ENCODE measurements at places on chromosomes 5 and 9.

- DNase-seq = no peak
These were observed 101.7 kb upstream of the PITX1 start for GRCh38 chr5:135135530-135136226.

DNA sequence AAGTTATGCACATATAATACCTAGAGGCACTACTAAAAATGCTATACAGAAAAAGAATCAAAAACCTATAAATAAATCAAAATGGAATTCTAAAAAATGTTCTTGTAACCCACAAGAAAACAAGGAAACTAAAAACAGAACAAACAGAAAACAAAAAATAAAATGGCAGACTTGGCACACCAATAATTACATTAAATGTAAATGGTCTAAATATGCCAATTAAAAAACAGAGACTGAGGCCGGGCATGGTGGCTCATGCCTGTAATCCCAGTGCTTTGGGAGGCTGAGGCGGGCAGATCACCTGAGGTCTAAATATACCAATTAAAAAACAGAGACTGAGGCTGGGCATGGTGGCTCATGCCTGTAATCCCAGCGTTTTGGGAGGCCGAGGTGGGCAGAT, 142.2 kb downstream of the SLIT3 start:
- DNase-seq = no peak

GRCh38 chr9:116549061-116549664, 137.9 kb upstream of the TRIM32 start:
- no peak for DNase-seq

GRCh38 chr9:5578018-5578697, 50.7 kb upstream of the RIC1 start:
- no peak for DNase-seq

DNA sequence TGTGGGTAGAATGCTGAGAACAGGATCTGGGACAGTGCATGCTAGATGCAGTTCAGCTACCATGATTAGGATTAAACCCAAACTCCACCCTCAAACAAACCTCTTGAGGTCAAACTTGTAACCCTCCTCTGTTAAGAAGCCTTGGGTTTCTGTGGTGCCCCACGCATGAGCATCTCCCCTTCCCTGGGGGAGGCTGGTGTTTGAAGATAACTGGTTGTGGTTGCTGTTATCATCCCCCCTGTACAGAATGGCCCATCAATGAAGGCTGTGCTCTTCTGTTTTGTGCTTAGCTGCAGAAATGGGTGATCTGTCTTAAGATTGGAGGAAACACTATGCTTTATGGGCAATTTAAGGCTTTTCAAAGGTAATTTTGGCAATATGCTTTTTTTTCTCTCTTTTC, 4.4 kb upstream of the DAB2IP start:
- DNase-seq = no peak

DNA sequence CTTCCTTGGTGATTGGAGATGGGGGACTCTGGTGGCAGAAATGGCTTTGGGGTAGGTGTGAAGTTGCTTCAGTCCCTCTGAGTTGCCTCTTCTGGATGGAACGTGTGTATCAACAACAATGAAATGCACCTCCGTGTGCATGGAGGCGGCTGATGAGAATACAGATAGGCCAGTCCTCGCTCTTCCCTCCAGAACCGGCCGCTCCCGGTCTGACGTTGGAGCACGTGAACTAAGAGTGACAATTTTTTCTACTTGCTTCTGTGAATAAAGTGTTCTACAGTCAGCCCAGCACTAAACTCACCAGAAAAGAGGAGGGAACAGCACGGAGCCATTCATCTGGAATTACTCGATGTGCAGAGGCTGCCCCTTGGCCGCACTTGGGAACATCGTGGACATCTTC, 90.7 kb downstream of the ANKRD33B start:
- no peak for DNase-seq

DNA sequence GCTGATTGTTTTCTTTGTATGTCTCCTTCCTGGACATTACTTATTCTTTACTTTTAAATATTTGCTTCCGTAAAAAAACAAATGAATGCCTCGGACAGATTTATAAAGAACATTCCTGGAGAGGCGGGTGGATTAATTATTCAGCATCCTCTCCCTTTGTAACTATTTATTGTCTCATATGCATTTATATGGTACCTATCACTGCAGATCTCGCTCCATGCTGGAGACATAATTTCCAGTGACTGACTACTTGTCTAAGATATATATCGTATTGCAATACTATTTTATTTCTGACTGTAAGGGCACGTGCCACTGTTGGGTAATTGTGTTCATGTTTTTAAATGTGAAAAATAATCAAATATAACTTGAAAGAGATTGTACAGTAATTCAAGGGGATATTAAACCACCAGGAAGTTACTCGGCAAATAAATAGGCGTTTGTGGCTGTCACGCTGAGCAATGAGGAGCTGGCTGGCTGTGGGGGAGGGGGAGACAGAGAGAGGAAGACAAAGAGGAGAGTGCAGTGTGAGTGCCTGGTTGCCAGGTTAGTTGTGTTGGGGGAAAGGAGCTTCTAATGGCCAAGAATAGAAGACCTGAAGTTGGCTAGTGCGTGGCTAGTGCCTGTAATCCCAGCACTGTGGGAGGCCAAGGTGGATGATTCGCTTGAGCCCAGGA, 131.8 kb upstream of the GABRP start:
- DNase-seq = no peak

GRCh38 chr9:13705373-13705772, 425.9 kb upstream of the MPDZ start:
- DNase-seq = no peak

DNA sequence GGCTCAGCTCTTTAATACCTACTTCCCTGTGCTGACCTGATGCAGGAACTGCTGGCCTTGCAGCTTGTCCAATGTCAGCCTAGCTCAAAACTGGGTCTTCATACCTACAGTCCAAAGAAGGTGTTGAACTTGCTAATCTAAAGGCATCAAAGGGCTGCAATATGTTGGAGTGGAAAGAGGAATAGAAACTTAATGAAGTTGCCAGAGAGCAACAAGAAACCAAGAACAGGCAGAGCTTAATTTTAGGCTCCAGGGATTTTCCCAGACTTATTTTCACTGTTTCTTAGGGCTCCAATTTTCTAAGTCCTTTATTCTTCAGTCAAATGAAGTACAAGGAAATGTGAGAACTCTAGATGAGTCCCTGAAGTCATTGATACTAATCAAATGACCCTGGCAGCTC, 17.6 kb upstream of the ERCC6L2 start:
- DNase-seq = no peak

- DNase-seq = no peak
These were observed 114.6 kb downstream of the SYK start for GRCh38 chr9:90916147-90916734.

- no peak for DNase-seq
These were observed 179.1 kb downstream of the AUH start for GRCh38 chr9:91182429-91183225.

- DNase-seq = no peak
These were observed 542 bp downstream of the FKBP15 start for GRCh38 chr9:113220467-113221002.

DNA sequence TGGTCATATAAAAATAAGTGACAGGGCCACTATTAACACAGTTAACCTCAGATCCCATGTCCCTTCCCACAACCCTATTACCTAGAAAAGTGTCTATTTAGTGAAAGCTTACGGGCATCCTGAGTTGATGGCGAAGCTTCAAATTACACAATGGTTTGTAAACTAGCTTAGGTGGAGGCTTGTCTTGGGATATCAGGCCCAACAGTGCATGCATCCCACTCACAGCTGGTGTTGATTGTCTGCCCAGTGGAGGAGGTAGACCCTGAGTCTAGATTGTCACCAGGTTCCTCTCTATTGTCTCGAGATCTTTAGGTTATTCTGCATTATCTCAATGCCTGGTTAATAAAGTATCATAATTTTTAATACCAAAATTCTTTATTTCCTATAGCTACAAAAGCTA, 30.4 kb downstream of the PRELID2 start:
- no peak for DNase-seq

DNA sequence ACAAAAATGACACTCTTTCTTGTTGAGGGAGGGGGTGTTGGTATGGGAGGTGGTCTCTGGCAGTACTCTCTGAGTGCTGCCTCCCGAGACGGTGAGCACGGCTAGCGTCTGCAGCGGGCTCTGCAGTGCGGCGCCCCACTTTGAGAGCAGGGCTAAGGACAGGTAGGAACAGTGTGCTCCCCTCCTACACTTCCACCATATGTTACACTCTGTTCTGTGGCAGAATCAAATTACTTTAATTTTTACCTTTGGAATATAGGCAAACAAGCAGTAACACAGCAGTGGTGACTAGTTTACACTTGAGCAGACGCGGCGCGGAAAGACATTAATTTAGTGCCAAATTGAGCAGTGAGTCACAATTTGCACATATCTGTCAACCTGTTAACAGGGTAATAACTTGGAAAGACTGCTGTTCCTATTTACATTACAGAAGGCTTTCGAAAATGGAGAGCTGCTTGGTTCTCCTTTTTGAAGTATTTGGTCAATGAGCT, 136.3 kb downstream of the MED27 start:
- DNase-seq = no peak

DNA sequence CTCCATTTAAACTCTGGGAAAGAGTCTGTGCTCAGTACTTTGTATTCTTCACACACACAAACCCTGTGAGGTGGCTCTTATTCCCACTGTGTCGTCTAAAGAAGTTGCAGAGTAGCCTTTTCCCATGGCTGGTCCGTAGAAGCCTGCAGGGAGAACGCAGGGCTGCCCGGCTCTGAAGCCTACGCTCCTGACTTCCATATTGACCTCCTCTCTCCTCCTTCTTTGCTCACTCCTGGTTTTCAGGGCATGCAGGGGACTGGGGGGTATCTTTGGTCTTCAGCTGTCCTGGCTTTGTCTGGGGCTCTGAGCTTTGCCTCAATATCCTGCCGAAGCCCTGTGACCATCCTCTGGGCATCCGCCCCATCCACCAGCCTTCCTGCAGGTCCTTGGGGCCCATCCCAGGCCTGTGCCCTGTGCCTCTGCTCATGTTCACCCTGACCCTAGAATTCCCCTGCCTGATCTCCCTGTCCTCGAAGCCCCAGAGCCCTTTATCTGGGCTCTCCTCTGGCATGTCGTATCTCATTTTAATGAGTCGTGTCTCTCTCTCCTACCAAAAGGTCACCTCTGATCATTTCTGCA, 83.8 kb upstream of the FSTL4 start:
- DNase-seq = no peak

- DNase-seq = no peak
These were observed 2.9 kb upstream of the OR13C2 start for GRCh38 chr9:104608336-104608735.

- peak; percentile 58 for DNase-seq
These were observed 28.1 kb downstream of the PIK3R1 start for GRCh38 chr5:68243681-68244080.

- no peak for DNase-seq
These were observed 455.4 kb downstream of the CAAP1 start for GRCh38 chr9:26437056-26437711.

DNA sequence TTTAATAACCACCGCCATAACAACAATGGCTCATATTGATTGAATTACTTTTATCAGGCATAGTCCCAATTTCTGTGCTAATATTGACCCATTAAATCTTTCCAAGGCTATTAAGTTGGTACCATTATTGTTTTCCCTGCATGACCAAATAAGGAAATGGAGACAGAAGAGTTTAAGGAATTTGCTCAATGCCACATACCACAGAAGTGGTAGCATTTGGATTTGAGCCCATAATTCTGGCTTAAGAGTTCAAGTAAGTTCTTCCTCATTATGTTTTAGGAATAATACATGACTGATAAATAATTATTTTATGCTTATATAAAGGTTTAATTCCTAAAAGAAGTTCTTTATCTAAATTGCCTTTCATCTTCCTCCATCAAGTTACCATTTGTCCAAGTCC, 43.4 kb upstream of the HAPLN1 start:
- DNase-seq = no peak

GRCh38 chr9:127563579-127563978, 48.5 kb upstream of the STXBP1 start:
- no peak for DNase-seq

- no peak for DNase-seq
These were observed 461.3 kb downstream of the ENC1 start for GRCh38 chr5:74179179-74179578.

DNA sequence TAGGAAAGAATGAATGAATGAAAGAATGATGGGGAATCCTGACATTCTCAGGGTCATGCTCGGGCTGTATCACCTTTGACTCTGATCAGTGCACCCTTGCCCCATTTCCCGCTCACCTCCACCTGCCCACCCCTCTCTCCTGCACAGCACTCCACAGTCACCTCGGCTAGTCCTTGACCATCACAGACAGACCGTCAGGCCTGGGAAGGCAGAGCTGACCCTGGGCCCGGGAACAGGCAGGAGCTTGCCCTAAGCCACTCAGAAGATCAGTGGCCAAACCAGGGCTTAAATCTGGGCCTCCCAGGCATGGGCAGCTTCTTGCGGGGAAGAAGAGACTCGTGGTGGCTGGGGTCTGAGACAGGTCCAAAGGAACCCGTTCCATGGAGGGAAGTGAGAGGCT, 3.6 kb downstream of the ST6GALNAC6 start:
- no peak for DNase-seq

- DNase-seq = no peak
These were observed 82.9 kb downstream of the PJA2 start for GRCh38 chr5:109326919-109327318.

- no peak for DNase-seq
These were observed 51.5 kb downstream of the FGF1 start for GRCh38 chr5:142634216-142635011.

DNA sequence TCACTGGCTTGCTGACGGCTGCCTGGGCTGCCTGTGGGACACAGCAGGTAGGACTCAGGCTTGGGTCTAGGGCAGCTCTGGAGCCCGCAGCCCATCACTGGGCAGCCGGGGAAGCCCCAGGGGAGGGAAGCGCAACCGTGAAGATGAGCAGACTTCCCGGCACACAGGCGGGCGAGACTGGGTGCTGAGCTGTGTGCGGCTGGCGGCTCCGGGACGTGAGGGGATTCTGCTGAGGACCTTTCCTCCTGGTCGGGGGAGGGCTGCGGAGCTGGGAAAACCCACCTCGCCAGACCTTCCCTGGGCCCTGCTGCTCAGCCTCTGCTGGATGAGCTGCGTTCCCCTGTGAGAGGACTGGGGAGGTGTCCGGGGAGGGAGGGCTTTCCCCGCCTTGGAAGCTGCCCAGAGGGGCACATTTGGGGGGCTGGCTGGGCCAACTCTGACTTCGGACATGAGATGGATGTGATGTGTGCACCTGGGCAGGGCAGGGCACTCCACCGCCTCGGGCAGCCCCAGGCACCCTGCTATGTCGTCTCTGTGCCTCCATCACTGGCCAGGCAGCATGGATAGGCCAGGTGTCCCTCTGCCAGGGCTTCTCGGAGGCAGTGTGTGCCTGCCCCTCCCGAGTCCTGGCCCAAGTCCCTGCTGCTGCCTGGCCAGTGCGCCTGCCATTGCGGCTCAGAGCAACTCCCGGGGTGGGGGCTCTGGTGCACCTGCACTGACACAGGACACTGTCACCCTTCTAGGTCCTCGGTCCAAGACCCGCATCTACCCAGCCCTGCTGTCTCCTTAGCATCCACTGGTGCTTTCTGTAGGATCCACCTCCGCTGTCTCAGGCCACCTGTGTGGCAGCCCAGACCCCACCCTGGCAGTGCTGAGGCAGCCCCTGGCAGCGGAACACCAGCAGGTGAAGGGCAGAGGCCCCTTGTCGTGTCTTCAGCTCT, 66.4 kb downstream of the COL5A1 start:
- DNase-seq = no peak
